ENCODE measurements at places on chromosomes 12 and 14.
A peak's percentile ranks its signal among the peaks of the same experiment; 100 is the strongest.

- no peak for DNase-seq
Observed at GRCh38 chr12:60211244-60211643, 615.4 kb downstream of the SLC16A7 start.

DNA sequence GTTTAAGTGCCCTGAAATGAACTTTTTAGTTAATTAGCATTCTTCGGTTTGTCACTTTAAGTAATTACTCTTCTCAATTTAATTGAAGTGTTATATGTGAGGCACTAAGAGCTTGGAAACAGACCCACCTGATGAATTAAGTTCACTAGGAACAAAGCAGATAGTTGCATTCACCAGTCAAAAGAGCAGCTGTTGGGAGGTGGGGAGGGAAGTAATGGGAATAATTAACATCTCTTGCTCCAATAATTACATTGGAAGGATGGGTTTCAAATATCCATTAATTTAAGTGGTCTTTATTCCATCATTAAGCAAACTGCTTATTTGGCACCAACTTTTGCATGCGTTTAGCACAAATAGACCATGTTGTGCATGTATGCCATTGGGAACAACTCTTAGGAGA lies 667.2 kb downstream of the GALC start:
- no peak for DNase-seq

GRCh38 chr12:92049403-92049802 lies 96.2 kb downstream of the BTG1 start:
- no peak for DNase-seq

DNA sequence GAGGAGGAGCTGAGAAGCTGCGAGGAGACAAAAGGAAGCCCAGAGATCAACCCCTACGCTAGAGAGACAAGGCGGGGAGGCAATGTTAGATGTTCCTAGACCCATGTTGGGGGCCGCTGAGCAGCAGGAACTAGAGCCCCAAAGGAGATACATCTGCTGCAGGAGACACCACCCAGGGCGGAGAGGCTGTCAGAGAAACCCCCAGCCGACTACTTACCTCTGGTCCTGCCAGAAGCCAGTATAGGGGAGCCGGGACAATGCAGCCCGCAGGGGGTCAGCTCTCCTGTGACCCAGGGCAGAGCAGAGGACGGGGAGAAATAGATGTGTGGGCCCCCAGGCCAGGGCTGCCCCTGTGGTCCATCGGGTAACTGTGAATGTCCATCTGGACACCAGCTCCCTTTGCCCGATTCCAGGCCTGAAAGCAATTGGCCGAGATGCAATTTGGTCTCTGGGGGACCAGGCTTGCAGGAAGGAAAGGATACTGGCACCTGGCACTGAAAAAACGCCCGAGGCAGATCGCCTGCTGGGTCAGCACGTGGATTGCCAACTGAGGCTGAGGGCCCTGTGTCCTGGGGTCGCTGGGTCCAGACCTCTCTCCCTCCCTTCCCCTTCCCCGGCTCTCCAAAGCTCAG lies 34.9 kb downstream of the SYNE3 start:
- peak; percentile 71 for DNase-seq

- DNase-seq: no peak
Observed at GRCh38 chr12:50725011-50725942, 38.6 kb upstream of the ATF1 start.

GRCh38 chr12:24906141-24906540 lies 42.8 kb downstream of the BCAT1 start:
- no peak for DNase-seq

GRCh38 chr12:84689638-84690037 lies 223.0 kb downstream of the SLC6A15 start:
- no peak for DNase-seq

DNA sequence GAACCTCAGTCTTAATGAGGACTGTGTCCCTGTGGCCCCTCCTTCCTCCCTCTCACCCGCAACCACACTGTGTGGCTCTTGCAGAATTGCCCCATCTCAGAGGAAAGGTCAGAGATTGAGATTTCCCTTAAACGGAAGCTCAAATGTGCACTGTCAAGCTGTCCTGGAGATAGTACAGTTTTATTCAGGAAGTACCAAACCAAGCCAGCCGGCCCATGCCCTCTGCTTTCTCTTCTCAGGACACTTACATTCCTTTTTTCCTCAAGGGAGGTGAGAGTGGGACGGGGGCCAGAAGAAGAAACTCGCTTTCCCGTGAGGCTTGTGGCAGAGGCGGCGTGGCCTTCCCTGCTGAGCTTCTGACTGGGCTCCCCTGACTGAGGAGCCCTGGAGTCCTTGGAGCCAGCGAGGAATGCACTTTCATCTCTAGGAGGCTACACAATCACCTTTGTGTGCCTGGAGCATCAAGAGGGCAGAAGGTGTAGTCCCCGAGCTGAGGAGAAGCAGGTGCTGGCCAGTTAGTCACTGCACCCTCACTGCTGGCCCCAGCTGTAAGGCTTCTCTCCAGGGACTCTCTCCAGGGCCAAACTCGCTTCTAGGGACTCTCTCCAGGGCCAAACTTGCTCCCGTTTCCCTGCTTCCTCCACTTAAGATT lies 24.1 kb upstream of the ATP2A2 start:
- DNase-seq: no peak

Measured in BE2C (cell line).